Right ventricle myocardium superior (tissue), 1 donor: ENCODE measurements at places on chromosomes 6 and 20.

- DNase-seq, result peak; percentile 82
These were observed 14.5 kb downstream of the TCF15 start for GRCh38 chr20:595330-596308.

DNA sequence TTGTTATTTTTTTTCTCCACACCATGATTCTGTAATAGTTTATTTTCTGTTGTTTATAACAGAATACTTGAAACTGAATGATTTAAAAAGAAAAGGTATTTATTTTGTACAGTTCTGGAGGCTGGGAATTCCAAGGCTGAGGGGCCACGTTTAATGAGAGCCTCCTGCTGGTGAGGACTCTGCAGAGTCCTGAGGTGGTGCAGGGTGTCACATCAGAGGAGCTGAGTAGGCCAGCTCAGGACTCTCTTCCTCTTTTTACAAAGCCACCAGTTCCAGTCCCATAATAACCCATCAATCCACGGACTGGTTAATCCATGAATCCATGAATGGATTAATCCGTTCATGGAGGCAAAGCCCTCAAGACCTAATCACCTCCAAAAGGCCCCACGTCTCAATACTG, 71.6 kb downstream of the TFAP2A start:
- no peak for DNase-seq

DNA sequence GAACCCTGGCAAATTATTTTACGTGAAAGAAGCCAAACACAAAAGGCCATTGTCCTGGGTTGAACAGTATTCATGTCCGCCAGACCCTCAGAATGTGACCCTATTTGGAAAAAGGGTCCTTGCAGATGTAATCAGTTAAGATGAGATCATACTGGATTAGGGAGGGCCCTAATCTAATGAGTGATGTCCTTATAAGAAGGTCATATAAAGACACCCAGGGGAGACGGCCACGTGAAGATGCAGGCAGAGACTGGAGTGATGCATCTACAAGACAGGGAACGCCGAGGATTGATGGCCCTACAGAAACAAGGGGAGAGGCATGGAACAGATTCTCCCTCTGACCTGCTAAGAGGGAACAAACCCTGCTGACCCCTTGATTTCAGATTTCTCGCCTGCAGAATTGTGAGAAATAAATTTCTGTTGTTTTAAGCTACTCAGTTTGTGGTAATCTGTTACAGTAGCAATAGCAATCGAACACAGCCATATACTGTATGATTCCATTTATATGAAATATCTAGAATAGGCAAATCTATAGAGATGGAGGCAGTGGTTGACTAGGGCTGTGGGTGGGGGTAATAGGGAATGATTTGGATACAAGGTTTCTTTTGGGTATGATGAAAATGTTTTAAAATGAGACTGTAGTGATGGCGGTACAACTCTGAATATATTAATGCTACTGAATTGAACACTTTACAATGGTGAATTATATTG, 132.9 kb upstream of the NUP153 start:
- no peak for DNase-seq

GRCh38 chr6:95266537-95267258, 310.6 kb upstream of the MANEA start:
- DNase-seq, result no peak

DNA sequence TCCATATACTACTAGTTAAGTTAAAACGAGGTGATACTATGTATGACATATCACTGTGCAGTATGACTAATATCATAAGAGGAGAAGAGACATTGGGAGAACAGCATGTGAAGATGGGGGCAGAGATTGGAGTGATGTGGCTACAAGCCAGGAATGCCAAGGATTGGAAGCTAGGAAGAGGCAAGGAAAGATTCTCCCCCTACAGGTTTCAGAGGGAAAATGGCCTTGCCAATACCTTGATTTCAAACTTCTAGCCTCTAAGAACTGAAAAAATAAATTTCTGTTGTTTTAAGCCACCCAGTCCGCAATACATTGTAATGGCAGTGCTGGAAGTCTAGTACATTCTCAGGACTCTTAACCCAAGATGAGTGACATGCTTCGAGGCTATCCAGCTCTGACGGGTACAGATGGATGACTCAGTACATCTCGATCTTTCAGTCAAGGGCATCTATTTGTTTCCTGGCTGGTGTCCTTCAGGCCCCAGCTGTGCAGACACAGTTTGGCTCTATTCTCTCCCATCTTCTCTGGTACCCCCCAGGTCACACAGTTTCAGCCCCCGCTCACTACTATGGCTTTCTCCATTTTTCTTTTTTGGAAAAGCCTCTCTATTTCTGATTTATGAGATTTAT, 55.5 kb upstream of the THEMIS start:
- no peak for DNase-seq

GRCh38 chr6:46014046-46014445, 1.6 kb downstream of the CLIC5 start:
- no peak for DNase-seq

DNA sequence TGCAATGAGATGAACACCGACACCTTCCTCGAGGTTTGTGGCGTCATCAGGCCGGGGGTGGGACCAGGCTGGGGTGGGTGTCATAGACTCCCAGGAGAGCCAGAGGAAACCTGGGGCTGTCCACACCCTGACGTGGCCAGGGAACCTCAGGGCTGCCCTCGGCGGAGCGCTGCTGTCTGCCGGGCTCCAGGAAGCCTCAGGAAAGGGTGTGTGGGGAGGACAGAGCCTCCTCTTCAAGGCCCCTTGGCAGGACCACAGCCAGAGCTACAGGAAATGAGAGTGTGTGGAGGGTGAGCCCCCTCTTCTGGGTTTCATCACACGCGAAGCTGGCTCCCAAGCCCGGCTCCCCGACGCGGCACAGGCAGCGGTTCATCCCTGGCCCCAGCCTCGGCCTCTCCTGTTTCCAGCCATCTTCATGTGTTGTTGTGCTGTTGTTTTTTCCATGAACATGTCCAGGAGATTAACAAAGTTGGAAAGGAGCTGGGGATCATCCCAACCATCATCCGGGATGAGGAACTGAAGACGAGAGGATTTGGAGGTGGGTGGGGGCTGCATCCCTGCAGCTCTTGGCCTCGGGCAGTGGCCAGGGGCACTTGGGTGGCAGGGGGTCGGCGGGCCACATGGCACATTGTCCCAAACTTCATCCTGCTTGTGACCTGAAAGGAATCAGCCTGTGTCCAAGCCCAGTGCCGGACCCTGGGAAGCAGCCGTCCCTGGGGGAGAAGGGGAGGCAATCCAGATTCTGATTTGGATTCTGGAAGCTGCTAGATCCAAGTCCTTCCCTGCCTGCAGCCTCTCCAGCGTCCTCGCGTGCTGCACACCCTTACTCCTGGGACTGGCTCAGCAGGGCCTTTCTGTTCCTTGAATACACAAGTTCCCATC, 6.4 kb downstream of the NPEPL1 start:
- DNase-seq, result peak; percentile 60

DNA sequence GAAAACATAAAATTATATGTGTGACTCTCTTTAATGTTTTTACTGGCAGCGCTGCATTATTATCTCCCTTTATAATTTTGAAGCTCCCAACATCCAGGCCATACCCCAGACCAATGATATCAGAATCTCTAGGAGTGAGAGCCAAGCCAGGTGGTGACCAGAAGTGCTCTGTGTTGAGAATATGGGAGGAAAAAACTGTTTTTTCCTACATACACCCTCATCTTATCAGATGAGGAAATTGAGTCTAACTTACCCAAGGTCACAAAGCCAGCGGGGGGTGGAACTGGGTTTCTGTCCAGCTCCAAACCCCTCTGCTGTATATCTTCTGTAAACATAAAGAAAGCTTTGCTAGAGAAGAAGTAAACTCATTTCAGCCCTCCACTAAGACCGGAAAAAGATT, 42.5 kb downstream of the LY86 start:
- no peak for DNase-seq

- DNase-seq, result no peak
These were observed 612.5 kb upstream of the HS3ST5 start for GRCh38 chr6:114955363-114955762.
